ENCODE measurements at places on chromosomes 1 and 21. TPM values are rescaled to one million over a fixed set of nuclear protein-coding genes. Genes with fewer than 3 reads are reported as not detected.

Gene TACSTD2
- total RNA-seq = 15.8 TPM

DNA sequence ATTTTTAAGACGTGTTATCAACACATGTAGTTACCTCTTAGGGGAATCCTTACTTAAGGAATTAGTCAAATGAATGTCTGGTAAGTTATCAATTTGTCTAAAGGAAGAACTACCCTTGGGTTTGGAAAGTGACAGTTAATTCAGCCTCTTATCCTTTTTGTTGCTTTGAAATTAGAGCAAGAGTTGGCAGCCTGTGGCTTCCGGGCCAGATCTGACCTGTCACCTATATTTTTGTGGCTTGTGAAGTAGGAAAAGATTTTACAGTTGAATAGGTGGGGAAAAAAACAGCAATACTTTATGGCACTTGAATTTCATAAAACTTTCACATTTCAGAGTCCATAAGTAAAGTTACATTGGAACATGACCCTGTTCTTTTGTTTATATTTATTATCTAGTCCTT is 5.5 kb downstream of the MRPS6 start:
- DNase-seq = no peak

Gene RO60
- 144 TPM for total RNA-seq

Gene ALPL
- 0.13 TPM for total RNA-seq

DNA sequence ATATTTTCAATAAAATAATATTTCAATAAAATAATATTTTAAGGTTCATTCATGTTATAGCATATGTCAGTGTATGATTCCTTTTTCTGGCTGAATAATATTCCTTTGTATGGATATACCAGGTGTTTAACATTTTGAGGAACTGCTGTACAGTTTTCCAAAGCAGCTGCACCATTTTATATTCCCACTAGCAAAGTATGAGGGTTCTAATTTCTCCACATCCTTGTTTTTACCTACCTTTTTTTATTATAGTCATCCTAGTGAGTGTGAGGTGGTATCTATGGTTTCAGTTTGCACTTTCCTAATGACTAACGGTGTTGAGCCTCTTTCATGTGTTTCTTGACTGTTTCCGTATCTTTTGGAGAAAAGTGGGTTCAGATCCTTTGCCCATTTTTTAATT is 5.2 kb downstream of the DEGS1 start:
- no peak for DNase-seq

GRCh38 chr1:3735688-3736087 is 16.6 kb upstream of the CCDC27 start:
- no peak for DNase-seq

DNA sequence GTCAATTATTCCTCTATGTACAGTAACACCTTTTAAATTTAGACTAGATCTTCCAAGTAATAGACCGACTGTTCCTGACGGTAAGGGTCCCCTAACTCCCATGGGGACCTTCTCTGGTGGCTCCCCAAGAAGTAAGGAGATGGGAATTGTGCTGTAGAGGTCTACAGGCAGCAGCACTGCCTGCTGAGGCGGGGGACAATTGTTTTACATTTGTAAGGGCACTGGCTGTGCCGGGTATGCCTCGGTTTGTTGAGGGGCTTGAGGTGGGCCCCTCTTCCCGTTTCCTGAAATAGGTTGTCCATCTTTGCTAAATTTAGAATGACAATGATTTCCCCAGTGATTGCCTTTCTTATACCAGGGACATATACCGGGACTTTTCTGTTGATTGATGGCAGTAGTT is 13.1 kb upstream of the L1TD1 start:
- no peak for DNase-seq

Gene SPRR2A
- total RNA-seq = not detected

DNA sequence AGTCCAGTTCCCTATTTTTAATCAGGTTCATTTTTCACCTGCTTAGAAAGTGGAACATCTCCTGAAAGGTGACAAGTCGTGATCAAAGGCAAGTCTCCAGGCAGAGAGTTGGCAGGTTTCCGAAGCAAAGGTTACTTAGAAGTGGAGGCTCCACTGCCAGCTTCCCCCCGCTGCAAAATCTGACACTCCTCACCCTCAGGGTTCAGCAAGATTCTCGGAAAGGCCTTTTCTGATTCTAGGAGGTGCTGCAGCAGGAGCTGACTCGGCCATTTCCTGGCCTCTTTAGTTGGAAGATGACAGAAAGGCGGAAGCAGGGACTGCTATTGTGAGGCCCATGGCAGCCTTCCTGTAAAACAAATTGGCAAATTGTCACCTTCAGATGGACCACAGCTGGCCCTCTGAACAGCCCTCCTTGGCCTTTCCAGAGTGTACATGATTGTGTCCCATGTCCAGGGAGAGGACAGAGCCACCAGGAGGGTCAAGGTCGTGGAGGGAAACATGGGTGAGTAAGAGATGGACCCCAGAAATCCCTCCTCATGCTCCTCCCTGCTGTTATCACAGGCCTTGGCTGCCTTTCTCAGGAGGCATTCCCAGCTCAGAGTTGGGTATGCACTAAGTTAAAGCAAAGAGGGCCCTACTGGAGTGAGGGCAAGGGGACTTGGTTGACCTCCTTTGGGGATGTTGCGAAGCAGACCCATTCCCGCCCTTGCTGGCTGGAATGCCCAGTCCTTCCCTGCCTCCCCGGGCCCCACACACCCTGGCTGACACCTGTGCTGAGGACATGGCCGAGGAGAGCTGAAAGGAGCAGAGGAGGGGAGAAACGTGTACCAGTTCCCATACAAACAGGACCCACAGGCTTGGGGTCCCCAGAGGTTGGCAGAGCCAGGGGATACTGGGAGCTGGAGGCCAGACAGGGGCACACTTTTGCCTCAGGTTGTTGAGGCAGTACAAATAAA is 115.5 kb upstream of the IRF2BP2 start:
- no peak for DNase-seq

Gene GFI1
- total RNA-seq = 0.26 TPM

- no peak for DNase-seq
These were observed 994 bp downstream of the FAM229A start for GRCh38 chr1:32361308-32361673.

Gene SPATA45
- total RNA-seq = not detected

DNA sequence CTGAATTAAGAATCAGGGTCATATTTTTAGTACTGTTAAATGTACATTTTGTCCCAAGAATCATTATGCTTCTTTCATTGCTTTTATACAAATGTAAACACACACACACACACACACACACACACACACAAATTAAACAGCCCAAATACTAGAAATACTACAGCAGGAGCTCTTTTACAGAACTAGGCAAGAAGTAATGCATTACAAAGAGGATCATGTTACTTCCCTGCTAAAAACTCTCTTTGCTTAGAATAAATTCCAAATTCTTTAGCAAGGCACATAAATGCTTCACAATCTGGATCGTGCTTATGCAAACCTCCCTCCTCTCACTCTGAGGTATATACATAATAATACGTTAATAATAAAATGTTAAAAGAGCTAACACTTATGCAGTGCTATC is 720.4 kb upstream of the ADGRL4 start:
- DNase-seq = no peak

Gene IL22RA1
- not detected for total RNA-seq

DNA sequence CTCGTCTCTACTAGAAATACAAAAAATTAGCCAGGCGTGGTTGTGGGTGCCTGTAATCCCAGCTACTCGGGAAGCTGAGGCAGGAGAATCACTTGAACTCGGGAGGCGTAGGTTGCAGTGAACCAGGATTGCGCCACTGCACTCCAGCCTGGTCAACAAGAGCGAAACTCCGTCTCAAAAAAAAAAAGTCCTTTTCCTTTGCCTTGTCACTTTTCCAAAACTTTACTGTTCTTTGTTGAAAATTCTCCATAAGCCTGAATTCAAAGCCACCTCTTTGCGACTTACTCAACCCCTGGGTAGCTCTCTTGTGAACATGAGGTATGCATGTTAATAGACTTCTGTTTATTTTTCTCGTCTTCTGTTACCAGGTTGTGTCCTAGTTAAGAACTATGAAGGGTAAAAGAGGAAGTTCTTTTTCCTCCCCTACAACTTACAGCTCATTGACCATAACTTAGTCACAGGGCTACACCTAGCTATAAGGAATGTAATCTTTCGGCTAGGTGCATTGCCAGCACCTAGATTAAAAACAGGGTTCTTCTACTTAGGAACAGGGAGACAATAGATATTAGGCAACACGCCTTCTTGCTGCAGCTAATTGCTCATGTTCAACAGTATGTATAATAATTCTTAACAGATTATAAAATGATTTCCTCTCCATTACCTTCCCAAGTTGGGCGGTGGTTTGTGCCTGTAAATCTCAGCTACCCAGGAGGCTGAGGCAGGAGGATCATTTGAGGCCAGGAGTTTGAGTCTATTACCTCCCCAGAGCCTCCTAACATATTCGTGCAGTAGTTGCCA is 40.9 kb downstream of the PTAFR start:
- no peak for DNase-seq

Gene TRNP1
- 10.9 TPM for total RNA-seq

DNA sequence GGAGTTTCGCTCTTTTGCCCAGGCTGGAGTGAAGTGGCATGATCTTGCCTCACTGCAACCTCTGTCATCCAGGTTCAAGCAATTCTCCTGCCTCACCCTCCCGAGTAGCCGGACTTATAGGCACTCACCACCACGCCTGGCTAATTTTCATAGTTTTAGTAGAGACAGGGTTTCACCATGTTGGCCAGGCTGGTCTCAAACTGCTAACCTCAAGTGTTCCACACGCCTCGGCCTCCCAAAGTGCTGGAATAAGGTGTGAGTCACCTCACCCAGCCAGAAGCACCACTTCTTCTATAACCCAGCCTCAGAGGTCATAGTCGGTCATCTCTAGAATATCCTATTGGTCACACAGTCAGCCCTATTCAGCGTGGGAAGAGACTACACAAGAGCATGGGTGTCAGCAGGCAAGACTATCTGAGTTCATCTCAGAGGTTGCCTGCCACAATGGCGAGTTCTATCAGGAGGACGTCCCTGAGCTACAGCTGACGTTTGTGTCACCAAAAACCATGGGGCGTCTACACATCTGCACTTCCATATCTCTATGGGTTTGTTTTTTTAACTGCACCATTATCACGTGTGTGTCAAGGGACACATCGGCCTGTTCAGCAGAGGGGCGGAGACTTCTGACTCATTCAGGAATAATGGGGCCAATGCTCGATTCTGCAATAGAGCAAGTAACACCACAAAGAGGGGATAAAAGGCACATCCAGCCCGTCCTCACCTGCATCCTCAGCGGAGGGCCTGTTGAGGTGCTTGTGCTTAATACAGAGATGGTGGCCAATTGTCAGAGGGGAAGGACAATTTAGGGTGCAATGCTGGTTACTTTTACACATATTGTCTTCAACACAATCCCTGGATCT is 256.3 kb upstream of the IRF2BP2 start:
- no peak for DNase-seq

- no peak for DNase-seq
These were observed 53.1 kb upstream of the GPR37L1 start for GRCh38 chr1:202069662-202070061.

DNA sequence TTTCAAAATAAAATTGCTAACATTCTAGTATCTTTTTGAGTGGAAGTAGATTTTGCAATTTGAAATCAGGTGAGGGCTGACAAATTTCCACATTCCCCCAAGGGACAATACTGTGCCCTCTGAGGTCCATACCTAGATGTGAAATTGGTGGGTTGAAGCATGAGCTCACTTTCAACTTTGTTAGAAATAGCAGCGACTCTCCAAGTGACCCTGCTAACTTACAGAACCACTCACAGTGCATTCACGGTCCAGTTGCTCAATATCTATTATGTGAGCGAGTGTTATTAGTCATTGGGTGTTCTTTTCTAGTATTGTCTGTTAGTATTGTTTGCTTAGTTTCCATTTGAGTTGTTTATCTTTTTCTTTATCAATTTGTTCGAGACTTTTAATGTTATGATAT is 53.6 kb upstream of the ASB17 start:
- no peak for DNase-seq

Gene TMEM200B
- 0.92 TPM for total RNA-seq

Gene VPS72
- 65.7 TPM for total RNA-seq

DNA sequence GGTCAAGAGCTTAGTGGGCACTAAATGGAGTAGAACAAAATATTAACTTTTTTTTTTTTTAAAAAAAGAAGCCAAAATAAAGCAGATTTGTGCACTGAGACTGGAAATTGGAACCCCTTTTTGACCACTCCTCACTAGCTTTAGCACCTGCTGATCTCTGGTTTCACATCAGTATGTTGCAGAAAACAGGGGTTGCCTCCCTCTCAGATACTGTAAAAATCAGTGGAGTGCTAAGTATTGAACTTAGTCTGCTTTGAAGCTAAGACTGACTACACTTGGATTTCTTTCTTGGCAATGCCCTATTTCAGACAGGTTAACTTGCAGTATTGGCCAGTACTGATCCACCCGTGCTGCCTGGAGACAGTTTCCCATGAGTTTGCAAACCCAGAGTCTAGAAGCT is 2.7 kb upstream of the KIAA0040 start:
- no peak for DNase-seq

DNA sequence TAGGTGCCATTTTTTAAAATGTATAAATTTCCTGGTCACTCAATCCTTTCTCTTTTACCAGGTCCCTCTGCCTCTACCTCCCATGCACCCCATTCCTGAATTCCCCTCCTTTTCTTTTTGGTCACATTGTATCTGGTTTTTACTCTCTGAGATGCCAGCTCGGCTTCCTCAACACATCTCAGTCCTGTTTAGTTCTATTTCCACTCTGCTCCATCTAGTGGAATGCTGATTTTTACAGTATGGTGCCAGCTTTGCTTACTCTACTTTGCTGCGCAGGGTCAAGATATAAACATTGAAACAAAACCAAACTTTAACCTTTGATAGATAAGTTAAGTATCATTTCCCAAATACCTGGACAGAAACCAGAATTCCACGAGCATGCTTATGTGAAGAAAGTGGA is 96.0 kb downstream of the ESRRG start:
- no peak for DNase-seq

DNA sequence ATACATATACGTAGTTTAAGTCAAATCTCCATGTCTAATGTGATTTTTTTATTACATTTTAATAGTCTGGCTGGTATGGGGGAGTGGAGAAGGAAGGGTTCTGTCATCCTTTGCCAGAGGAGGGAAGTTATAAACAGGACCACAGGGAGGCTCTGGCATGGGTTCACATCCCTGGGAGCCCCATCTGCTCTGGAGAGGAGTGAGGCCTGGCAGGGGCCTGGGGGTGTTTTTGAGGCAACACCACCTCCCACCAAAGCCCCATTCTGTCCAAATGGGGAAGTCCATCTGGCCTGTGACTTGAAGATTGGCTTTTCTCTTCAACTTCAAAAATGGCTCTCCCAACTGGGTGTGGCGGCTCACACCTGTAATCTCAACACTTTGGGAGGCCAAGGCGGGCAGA is 15.8 kb downstream of the DISP3 start:
- DNase-seq = no peak
